ENCODE measurements at places on chromosomes 12 and 14.

DNA sequence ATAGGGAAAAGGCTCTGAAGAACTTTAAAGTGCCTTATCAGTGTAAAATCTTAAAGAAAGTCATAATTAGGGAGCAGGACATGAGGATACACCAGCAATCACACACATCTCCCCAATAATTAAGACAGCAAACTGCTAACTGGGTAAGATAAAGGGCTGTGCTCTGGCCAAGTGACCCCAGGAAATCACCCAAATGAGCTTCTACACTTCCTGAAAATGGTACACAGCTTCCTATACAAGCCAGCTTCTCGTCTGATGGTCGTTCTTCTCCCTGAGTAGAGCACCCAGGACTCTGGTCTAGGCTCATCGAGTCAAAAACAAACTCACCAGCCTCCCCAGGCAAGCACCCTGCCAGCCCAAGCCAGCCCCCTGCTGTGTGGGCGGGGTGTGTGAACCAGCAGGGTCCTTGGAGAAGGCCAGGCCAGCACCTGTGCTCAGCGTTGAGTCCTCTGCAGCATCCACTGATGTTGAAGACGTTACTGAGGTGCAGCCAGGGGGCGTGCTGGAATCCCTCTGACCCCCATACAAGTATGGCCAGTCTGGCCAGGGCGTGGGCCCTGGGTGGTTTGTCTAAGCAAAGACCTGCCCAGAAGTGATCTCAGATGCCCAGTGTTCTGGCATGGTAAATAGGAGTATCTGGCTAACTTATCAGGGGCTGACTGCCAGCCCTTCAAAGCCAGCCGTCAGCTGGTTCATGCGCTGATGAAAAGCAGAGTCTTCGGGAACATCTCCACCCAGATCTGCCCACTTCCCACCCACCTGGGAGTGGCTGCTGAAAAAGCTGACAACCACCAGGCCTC lies 41.4 kb downstream of the ACTN1 start:
- peak; percentile 48 for DNase-seq

DNA sequence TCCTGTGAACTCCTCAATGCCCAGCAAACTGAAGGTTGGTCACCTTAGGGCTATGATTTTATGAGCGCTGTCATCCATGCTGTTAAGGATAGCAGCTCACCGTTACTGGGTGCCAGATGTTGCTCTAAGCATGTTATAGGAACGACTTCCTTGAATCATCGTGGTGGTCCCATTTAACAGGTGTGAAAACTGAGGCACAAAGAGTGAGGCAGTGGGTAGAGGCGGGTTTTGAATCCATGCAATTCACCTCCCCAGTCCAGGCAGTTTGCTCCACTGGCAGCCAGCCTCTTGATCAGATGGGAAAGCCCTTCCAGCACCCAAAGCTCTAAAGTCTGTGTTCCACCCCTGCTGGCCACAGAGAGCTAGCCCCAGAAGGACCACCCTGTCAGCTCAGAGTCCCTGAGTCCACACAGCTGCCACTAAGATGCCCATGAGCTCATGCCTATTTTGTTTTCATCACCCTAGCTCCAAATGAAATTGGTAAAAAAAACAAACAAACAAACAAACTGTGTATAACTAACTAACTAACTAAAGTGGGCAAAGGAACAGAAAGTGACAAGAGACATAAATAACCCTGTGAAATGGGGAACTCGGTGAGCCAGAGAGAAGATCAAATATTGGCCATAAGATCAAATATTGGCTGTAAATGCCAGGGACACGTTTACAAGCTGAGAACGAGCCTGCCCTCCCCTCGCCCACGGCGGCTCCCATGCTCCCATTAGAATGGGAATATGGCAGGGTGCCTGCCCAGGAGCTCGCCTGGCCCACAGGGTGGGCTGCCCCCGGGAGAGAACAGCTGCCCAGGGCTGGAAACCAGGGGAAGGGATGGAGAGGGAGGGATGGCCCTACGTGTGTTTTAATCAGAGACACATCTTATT lies 72.3 kb upstream of the RFLNA start:
- DNase-seq: no peak

DNA sequence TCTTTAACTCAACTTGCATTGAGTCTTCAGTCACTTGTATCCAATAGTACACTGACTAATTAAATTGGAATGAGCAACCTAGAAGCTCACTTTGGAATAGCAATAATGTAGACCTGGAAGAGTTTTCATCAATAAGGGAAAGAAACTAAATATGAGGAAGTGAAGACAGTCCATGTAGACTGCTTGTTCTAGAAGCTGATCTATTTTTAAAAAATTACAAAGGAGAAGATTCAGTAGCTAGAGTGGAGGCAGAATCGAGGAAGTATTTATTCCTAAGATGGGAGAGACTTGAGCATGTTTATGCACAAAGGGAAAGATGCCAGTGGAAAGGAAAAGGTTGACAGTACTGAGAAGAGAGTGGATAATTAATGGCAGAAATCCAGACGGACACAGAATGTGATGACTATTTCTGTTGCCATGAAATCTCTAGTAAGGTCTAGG lies 156.3 kb upstream of the PDE3A start:
- peak; percentile 26 for DNase-seq

- DNase-seq: peak; percentile 92
These were observed at the start of gene FAIM2 for GRCh38 chr12:49903700-49904423. FAIM2 (minus strand) TSS chr12:49903900; CDS start chr12:49903792, 108 bp downstream.

- DNase-seq: peak; percentile 76
These were observed 24.3 kb upstream of the RCOR1 start for GRCh38 chr14:102568115-102568614.

- no peak for DNase-seq
These were observed 191.0 kb downstream of the FBXL14 start for GRCh38 chr12:1403417-1403816.

DNA sequence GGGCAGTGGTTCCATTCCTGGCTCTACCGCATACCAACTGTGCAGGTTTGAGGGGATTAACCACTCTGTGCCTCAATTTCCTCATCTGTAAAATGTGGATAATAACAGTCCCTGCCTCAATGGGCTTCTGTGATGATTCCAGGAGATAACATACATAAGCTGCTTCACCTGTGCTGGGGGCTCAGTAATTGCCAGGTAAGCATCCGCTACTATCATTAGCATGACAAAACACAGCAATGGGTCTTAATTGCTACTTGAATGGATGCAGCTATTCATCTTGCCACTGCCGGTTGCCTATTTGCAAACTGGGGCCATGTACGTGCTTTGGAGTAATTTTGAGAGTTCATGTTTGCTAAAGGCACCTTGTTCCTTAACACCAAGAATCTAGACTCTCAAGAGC lies 132.6 kb downstream of the TMEM132D start:
- DNase-seq: peak; percentile 34

- no peak for DNase-seq
These were observed 10.9 kb downstream of the CTDSP2 start for GRCh38 chr12:57835366-57836288.

DNA sequence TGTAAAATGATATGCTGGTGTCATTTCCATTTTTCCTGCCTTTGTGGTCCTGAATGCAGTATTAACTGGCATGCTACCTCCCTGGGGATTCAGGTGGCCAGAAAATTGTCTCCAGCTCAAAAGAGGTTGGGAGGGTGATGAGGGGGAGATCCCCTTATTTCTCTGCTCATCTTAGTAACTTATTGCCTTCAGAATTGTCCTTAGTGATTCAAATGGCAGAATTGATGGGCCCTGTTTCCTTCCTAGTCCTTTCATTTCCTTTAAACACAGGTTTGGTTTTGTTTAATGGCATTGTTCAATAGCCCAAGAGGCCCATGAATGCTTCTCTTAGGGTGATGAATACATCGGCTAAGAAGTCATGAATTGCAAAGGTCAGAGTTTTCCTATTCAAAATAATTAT lies 207.0 kb downstream of the SLC41A2 start:
- no peak for DNase-seq

DNA sequence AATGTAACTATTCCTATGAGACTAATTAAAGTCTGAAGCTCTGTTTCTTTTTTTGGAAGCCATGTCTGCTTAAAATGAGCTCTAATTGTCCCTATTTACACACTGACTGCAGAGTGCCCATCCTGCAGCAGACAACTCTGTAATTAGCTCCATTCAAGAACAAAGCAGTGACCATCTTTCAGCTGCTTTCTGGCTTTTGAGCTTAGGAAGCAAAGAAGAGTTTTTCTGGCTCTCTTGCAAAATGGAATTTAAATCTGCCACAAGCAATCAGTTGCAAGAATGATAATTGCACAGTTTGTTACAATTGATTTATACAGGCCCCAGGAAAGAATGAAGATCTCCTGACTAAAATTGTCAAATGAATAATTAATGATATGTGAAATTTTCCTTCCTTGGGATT lies 83.4 kb downstream of the GAS2L3 start:
- peak; percentile 99 for DNase-seq

DNA sequence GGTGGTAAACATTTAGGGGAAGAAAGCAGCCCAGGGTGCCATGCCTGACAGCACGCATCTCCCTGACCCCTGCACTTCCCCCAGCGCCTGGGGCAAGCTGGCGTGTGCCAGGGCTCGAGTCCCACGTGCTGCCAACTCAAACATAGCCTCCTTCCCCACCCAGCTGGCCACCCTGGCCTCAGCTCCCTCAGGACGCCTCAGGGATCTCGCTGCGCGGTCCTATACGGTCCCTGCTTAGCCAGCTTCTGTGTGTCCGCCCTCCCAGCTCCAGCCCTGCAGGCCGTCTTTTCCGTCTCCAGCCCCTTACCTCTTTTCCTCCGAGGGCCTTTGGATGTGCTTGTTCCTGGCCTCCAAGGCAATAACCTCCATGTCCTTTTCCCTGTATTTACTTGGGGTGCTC lies 71.0 kb downstream of the TESC start:
- peak; percentile 80 for DNase-seq

DNA sequence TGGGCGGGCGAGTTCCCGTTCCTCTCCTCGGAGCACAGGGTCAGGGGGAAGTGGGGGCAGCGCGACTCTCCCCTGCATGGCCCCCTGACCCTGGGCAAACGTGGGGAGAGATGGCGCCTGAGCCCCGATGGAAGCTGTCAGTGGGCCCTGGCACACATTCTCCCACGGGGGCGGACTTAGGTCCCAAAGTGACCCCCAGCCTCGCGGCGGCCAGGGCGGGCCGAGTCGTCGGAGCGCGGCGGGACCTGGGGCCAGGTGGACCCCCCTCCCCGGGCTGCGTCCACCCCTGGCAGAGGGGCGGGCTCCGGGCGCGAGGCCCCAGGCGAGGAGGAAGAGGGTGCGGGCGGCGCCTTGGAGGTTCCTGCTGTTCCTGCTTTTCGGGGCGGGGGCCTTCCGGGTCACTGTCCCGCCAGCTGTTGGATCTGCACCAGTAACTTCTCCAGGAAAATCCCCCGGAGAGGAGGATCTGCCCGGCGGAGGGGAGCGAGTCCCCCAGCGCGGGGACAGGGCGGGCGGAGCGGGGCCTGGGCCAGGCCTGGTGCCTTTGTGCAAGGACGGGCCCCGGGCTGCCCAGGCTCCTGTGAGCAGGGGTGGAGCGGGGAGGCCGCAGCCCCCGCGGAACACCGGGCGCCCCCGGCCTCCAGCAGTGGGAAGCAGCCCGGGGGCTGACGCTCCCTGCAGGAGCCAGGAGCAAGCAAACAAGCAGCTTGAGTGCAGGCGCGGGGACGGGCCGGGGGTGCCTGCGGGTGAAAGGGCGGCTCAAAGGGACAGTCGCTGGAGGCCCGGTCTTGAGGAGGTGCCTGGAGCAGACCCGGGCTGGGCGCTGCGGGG lies 15.3 kb downstream of the TNFAIP2 start:
- DNase-seq: peak; percentile 20

GRCh38 chr14:68208626-68209317 lies 389.2 kb downstream of the RAD51B start:
- no peak for DNase-seq

GRCh38 chr12:92145481-92145730 lies 240 bp downstream of the BTG1 start:
- DNase-seq: no peak

DNA sequence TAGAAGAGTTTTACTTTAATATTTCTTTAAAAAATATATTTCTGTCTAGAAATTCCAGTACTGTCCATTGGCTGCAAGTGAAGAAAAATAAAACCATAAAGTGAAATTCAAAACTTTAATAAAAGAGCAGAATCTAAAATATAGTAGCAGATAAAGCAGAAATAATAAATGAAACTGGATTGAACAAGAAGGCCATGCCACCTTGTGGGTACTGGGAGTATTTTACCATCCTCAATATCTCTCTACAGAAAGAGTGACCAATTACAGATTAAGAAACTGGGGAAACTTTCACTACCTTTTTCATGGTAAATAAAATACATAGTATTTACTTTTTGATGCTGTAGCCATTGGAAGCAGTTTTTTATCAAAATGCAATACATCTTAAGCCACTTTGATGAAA lies 220.5 kb downstream of the BCAT1 start:
- DNase-seq: peak; percentile 39

- no peak for DNase-seq
These were observed 72.8 kb downstream of the SLCO1B3 start for GRCh38 chr12:20883288-20883687.

- DNase-seq: no peak
These were observed 37.1 kb upstream of the LMNTD1 start for GRCh38 chr12:25590011-25590721.
